T-helper 1 cell treated with Interleukin-12 subunit alpha and Interleukin-12 subunit beta and Interleukin-4 antibody, amounts not matched to agents 30 ng/mL and 1 ng/mL, for 36 hours (primary cell): ENCODE measurements at places on chromosomes 2 and 18. TPM values are rescaled to one million over a fixed set of nuclear protein-coding genes. Genes with fewer than 3 reads are reported as not detected.

The TNFRSF11A gene
- 25.6 and 25.8 TPM in 2 replicates for total RNA-seq

The FHL2 gene
- total RNA-seq: 4.8 and 5.7 TPM in 2 replicates

The ACVR1C gene
- total RNA-seq: 1.8 and 1.9 TPM in 2 replicates

The PLEK gene
- total RNA-seq: 3.9 and 5.6 TPM in 2 replicates

The DNER gene
- not detected in 2 replicates for total RNA-seq

The KIF5C gene
- 18.3 and 20.5 TPM in 2 replicates for total RNA-seq

The SDC1 gene
- 0.22 TPM in 1 of 2 replicates, not detected in the other for total RNA-seq

The NRP2 gene
- total RNA-seq: 11.1 and 11.4 TPM in 2 replicates

The CDCA7 gene
- 70.6 and 81.4 TPM in 2 replicates for total RNA-seq

The ASB18 gene
- not detected in 2 replicates for total RNA-seq

The HRH4 gene
- total RNA-seq: 0.17 and 0.20 TPM in 2 replicates
